ENCODE measurements at places on chromosomes 12 and 14.

GRCh38 chr14:93430315-93431035, at the start of gene UNC79:
Gene UNC79 (plus strand): TSS chr14:93430939. CDS start chr14:93431030, 91 bp downstream.
- no peak for DNase-seq

GRCh38 chr12:89370421-89370831, 18.1 kb upstream of the DUSP6 start:
- DNase-seq: no peak

- DNase-seq: no peak
These were observed 13.6 kb downstream of the PEX5 start for GRCh38 chr12:7203109-7203508.

GRCh38 chr12:80441921-80442320, 2.1 kb upstream of the PTPRQ start:
- DNase-seq: no peak

DNA sequence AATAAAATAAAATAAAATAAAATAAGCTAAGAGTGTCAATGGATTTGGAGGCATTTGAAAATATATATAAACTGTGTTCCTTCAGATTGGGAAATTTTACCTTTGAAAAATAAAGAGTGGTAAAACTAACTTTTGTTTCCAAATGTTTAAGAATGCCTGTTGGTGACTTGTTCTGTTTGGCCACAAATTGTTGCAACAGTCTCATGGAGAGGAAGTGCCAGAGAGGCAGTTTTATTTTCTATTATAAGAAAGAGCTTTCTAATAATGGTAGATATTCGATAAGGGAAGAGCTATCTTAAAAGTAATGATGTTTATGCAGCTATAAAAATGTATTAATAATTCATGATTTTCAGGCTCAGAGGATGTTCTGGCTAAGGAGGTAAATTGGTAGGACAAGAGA, 68.8 kb upstream of the MDGA2 start:
- DNase-seq: no peak

GRCh38 chr12:109832541-109833306, 474 bp downstream of the TRPV4 start:
- no peak for DNase-seq

DNA sequence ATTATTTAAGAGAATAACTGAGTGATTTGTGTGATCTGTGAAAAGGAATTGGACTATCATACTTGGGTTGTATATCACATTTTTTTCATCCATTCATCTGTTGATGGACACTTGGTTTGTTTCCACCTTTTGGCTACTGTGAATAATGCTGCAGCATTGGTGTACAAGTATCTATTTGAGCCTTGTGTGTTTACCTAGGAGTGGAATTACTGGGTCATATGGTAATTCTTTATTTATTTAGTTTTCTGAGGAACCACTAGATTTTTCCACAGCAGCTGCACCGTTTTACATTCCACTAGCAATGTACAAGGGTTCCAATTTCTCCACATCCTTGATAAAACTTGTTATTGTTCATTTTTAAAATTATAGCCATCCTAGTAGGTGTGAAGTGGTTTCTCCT, 56.1 kb downstream of the APAF1 start:
- DNase-seq: no peak

- DNase-seq: no peak
These were observed 168.7 kb downstream of the TTC7B start for GRCh38 chr14:90647473-90648005.

DNA sequence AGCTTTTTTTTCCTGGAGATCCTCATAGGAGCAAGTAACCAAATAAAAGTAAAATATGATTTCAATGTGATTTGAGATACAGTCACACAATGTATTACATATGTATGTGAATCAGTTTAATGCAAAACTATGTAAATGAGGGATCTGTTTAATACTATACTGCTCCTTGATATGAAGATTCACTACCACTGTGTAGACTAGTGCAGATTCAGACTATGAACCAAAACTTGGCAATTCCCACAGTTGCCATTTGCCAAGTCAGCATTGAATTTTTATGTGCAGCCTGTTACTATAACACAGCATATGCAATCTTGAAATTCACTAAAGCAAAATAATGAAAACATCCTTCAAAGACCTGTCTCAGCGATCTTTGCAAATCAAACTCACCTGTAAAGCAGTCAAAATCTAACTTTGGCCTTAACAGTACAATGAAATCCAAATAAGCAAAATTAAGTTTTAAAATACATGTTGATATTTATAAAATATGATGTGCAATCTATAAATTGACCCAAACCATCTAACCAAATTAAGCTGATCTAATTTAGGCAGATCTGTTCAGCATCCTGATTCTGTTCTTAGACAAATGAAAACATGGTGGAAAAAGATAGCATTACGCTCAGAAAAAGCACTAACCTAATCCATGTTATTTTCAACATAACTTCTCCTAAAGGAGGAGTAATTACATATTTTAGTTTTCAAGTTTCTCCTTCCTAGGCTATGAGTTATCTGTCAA, 25.5 kb upstream of the LMNTD1 start:
- no peak for DNase-seq

GRCh38 chr14:100299238-100299560, 7.0 kb downstream of the SLC25A29 start:
- no peak for DNase-seq

GRCh38 chr12:107288414-107289127, 195.2 kb upstream of the CRY1 start:
- DNase-seq: no peak

GRCh38 chr12:47864646-47865235, 40.1 kb downstream of the VDR start:
- no peak for DNase-seq

- DNase-seq: no peak
These were observed 20.1 kb downstream of the LTBP2 start for GRCh38 chr14:74591899-74592298.

GRCh38 chr12:123995023-123995748, 22.2 kb downstream of the ZNF664 start:
- DNase-seq: no peak

GRCh38 chr12:64976131-64976530, 145.0 kb downstream of the WIF1 start:
- no peak for DNase-seq

DNA sequence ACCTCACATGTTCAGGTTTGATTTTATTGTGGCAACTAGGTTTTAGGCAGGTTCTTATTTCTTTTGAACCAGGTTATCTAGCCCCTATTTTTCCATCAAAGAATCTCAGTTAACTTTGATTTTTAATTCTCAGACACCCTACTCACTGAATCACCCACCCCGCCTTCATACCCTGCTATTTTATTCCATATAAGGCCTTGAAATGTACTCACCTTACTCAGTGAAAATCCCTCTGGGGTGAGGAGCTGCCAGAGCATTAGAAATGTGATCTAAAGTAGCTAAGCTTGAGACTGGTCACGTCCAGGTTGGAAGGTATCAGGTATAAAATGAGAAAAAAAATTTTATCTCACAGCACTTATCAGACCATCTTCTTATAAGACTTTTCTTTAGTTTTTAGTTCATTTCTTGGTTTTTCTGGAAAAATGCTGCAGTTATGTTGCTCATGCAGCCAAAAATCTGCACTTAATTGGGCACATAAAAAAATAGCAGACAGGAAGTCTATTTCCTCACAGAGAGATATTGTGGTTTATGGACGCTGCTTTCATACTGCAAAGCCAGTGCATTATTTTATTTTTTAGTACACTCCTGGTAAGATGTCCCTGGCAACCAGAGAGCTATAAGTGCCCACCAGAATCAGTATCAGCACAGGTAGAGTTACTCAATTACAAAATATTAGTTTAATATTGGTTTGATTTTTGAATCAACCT, 101.5 kb upstream of the CCDC91 start:
- no peak for DNase-seq

DNA sequence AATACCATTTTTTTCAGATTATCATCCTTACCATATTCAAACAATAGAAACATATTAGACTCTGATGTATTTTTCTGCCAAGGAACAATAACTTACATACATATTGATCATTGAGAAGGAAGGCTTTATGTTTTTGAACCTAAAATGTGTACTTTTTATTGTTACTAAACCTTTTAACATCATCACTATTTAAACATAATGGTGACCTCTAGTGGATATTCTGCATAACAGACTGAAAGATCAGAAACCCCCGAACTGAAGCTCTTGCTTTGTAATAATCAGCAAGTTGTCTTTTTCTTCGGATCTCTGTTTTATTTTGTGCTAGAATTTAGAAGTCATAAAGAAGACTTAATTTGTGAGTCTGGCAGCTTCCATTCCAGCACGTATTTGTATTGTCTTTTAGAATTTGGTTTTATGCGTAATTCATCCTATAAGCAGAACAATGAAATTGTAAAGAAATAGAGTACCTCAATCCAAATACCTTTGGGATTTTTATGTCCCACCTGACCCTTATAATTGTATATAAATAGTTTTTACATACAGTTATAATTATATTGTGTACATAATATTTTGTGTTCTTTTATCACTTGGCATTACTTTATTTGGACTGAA, 125.9 kb upstream of the ATF1 start:
- DNase-seq: no peak

GRCh38 chr14:105490267-105490571, 827 bp upstream of the TEDC1 start:
- no peak for DNase-seq

DNA sequence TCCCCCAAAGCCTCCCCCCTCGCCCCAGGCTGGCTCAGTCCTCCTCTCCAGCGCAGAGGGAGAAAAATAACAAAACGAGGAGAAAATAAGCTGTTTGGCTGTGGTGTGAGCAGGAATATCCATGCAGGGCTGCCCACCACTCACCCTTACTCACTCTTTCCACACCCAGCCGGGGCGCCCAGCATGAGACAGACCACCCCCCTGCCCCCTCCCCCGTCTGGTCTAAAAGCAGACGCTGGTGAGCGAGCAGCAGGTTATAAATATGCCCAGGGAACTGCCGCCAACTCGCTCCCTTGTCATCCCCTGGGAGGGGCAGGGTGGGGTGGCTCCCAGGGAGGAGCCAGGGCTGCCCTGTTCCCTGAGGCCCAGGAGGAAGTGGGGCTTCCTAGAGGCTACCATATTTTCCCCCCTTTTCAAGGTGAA, 7.4 kb downstream of the WNT1 start:
- no peak for DNase-seq

- DNase-seq: no peak
These were observed 12.8 kb downstream of the CFAP73 start for GRCh38 chr12:113162102-113163029.

DNA sequence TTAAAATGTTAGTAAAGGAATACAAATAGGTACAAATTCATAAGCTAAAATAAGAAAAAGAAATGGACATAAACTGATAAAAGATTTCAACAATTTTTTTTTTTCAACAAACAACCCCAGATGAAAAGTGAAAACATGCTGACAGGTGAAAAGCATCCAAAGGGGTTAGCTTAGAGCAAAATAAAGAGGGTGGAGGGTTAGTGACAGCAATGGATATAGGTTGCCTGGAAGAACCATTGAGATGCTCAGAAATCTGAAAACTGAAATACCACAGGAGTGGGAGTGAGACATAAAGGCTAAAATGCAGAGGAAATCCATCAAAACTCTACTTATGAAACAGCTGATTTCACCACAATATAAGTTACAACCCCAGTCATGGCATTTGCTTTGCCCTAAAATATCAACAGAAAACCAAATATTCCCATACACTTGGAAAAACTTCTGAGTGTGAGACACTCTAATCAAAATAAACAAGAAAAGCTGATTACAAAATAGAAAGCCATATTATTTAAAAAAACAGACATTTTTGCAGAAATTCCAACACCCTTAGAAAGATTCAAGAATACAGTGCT, 136.3 kb upstream of the PLEKHG7 start:
- DNase-seq: no peak

DNA sequence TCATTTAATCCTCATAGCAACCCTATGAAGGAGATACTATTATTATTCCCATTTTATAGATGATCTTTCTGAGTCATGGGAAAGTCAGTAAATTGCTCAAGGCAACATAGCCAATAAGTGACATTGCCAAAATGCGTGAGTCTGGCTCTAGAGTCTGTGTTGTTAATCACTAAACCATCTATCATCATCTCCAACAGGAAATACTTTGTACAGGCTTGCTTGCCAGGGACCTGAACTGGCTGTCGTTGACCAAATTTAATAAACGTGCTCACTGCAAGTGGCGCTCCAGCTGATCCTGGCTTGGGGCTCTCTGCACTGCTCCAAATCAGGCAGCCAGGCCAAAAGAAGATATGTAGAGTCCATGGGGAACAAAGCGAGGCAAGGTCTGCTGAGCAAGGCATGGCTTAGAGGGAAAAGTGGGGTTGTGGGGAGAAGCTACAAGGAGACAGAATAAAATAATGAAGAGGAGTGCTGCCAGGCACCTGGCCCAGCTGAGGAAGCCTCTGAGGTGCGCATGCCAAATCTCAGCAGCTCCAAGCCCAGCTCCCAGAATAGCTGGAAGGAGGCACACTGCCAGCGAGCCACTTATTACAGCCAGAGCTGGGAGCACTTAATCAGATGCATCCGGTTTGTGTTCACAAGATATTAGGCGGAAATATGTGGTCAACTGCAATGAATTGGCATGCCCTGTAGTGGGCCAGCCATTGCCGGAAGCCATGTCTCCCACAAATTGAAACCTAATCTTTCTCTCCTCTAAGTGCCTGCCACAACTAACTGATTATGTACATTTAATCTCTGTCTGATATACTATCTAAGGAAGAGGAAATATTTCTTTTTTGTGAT, 43.3 kb upstream of the PTPRO start:
- no peak for DNase-seq

DNA sequence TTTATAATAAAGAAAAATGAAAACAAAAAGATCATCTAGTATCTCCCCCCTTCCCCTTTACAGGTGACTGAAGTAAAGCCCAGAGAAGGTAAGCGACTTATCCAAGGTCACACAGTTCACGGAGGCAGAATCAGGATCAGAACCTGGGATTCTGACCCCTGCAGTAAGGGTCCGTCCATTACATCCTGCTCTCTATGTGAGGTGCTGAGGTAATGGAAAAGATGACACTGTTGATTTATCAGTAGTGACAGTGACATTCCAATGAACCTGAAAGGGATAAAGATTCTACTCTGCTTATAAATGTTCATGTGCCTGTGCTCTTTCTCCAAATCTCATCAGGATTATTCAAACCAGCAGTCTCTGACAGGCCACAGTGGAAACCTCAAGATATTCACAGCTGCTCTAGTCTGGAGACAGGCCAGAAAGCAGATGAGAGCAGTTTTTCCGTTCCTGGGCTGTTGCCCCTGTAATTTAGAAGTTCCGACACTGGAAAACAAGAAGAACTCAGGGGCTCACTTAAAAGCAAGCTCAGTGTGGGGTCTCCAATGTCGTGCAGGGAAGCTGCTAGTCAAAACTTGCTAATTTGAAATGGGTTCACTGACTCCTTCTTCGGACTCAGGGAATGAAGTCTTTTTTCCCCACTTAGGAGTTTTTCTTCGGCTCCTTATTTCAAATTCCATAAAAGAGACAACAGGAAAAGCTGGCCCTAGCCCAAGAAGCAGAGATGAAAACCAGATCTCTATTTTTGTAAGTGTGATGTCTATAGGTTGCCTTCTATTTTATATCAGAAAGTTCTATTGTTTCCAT, 131.8 kb upstream of the EEA1 start:
- no peak for DNase-seq

Data from cortex of kidney (tissue), 1 donor.